ENCODE measurements at places on chromosomes 1 and 21. TPM values are rescaled to one million over a fixed set of nuclear protein-coding genes. Genes with fewer than 3 reads are reported as not detected.

DNA sequence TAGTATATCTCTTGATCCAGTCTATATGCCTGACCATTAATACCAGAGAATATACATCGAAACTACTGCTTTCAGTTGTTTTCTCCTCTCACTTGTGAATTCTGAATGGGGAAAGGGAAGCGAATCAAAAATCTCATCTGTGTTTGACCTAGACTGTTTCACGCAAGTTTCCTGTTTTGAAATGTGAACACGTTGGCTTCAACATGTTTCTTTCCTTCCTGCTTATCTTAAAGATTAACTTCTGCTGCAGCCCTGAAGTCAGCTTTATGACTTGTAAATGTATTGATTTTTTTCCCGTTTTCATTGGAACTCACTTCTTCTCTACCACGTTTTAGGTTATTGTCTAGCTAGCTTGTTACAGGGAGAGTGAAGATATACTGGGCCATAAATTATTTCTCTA, 49.9 kb downstream of the SNX27 start:
- peak; percentile 12 for DNase-seq

DNA sequence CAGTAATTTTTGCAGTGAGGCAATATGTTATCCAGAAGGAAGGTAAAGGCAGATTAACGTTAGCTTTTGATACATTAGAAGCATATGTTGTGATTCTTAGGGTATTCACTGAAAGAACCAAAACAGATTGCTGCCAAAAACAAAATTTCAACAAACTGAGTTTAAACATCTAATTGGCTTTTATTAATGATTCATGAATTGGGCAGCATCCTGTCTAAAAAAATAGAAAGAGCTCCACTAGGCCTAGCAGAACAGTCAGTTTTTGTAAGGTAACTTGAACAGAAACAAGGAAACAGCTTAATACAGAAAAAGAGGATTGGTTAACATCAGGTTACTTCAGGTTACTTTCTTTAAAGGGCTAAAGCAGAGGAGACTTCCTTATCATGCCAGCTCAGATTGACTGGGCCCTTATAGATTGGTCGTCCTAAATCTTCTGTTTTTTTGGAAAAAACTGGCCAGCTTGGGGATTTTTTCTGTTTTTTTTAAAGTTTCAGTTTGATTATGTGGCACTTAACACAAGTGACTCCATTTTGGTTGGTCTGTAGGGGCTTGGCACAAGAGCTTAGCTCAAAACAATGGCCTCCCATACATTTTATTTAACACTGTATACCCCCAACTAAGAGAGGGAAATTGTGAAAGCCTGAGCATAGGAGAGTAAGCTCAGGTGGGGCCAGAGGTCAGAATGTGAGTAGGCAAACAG, 36.8 kb upstream of the GALNT2 start:
- no peak for DNase-seq

- no peak for DNase-seq
Observed at GRCh38 chr1:87867626-87868025, 538.9 kb downstream of the LMO4 start.

DNA sequence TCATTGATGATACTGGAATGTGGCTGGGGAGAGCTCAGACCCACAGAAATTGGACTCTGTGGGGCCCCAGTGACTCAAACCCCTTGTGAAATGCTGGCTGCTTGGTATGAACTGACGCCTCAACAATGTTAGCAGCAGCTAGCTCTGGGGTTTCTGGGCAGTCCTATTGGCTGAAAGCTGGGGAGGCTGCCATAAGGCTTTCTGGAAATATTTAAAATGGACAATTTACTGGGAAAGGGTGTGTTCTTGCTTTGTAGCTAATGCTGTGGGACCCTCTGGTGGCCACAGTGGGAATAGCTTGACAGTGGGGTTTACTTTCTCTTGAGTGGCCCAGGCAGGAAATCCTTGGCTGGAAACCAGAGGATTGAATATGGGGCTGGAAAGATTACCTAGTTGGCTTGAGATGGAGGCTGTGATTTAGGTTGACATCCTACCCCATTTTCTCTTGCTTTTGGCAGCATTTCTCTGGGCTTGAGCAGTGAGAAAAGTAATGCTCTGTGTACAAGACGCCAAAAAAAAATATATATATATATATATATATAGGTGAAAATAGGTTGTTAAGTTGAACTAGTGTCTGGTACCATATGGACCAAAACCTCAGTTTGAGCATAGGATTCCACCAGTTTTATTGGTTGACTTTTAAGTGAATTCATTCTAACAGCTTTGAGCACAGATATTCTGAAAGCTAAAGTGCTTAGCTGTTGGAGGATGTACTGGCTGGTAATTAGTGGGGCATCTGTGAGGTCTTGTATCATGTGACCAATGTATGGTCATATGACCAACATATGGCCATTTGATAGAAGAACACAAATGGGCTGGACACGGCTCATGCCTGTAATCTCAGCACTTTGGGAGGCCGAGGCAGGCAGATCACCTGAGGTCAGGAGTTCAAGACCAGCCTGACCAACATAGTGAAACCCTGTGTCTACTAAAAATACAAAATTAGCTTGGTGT, 8.2 kb upstream of the S100A10 start:
- DNase-seq = peak; percentile 92

GRCh38 chr1:204652497-204652896, 33.0 kb downstream of the LRRN2 start:
- DNase-seq = no peak

DNA sequence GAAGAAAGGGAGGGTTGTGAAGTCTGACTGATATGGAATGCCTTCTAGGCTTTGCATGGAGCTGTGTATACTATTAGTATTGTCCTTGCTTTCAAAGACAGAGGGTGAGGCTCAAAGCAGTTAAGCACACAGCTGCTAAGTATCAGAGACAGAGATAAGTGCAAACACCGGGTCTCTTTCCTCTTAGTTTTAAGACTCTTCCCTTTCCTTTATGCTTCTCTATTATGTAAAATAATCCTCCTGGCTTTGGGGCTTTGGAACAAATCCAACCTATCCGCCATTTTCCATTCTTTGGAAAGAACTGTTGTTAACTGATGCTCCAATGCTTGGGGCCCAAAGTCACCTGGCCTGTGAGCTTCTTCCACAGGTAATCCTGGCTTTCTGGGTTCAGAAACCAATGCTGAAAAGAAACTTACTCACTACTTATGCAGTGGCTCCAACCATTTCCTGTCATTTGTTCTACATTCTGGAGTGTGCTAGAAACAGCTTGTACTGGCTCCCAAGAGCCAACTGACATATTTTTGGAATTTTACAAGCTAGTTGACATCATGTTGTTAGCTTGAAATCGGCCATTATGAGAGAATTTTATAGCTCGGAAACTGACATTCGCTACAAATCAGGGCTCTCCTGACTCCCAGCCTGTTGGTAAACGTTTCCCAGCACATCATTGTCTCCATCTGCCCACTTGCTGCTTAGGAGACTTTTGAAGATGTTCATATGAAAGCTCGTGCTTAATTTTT, 67.5 kb downstream of the DNTTIP2 start:
- DNase-seq = peak; percentile 83

DNA sequence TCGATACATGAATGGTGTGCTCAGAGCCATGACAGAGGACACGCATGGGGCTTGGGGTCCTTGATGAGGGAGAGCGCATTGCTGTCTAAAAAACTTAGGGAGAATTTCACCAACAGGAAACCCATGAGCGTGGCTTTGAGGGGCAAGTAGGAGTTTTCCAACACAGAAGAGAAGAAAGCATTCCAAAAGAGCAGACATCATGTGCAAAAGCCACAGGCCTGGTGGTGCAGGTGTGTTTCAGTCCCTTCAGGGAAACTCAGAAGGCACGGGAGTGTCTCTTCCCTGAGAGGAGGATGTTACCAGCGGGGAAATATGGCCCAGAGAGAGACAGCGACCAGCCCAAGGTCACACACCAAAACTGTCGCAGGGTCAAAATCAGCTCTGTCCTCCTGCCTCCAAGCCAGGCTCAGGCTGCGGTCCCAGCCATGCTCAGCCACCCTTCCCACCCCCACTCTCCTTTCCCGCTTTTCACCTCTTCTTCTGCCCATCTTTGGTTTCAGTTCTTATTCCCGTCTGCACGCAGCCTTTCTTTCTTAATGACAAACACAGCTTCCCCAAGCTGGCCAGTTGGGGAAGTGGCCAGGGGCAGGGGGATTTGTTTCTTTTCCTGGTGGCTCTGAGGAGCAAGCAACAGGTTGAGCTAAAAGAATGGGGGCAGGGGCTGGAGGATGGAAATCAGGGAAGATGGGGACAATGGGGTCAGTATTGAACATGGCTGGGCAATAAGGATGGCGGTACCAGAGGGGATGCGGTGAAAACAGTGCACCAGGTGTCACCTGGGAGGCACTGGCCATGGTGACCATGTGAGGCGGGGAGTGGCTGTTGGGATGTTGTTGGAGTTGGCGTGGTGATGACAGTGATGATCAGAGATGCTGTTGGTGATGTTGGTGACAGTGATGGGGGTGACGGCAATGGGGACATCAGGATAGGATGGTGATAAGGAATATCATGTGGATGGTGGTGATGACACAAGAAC, 10.3 kb downstream of the LAPTM5 start:
- DNase-seq = no peak

DNA sequence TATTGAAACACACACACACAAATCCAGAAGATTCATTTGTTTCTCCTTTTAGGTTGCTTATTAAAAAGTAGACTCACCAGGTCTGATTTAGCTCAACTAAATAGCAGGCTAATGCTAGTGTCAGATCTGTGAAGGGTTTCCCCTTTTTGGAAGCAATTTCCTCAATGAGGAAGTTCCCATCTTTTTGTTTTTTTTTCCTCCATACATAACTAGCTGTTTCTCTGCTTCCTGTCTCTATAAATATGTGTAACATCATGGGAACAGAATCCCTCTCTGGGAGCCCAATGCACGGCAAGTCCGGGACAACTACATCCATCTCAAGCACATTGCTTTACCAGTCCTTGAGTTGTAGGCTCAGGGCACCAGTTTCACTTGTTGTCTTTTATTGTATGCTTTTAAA, 1421.1 kb downstream of the PLA2G4A start:
- DNase-seq = no peak

DNA sequence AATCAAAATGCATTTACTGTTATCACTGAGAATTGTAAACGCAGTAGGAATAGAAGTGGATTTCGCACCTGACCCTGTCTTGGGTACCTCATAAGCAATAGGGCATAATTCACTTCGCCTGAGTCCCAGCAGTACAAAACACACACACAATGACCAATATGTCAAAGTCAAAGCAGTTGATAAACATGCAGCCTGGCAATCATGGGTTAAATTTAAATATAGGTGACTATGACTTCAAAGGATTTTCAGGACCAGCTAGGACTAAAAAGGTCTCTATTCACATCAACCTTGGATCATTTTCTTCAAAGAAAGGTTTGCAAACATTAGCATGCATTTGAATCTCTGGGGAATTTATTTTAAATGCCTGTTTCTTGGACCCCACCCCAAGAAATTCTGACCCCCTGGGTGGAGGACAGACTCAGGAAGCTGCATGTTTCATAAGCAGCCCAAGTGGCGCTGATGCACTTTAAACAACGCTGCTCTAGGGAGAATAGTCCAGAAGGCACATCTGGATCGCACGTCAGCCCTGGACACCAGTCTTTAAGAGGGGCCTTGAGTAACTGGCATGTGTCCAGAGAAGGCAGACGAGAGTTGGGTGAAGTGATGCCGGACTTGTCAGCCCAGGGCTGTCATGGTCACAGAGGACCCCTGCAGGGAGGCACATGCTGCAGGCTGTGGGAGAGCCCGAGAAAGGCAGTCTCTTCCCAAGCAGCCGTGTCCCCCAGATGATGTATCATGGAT, 55.7 kb upstream of the EFHD2 start:
- peak; percentile 30 for DNase-seq

DNA sequence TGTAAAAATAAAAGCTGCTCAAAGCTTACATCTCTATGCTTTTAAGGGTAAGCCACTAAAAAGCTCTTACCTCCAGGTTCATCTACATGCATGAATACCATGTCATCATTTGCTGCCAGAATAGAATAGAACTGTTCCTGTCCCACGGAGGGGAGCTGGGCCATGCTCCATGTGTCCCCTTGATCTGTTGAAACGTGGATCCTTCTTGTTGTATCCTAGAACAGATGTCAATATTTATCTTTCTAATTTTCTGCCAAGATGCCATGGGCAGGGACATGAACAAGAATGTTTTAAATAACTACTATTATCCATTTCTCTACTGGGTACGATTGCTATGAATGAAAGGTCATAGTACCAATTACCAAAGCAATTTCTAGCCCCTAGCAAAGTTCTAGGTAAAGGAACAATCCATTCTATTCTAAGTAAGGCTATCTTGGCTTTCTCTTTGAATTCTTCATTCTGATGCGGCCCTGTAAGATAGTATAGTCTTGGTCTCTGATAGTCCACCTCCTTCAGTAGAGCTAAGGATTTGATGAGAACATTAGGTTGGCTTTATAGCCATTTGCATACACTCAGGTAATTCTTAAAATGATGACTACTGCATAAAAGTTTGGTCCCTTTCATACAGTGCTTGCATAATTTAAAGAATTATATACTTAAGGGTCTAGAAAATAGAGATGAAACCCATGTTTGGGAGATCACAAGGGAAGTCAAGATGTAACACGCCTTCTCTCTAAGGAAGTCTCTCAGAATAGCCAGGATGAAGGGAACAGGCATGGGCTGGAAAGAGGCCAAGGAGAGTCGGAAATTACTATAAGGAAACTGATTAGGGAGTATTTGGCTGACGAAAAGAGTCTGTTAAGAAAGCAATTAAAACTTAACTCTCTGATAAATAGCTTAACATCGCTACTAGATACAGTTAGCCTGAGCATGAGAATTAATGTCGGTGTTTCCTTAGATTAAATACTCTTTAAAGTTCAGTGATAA, 35.4 kb upstream of the MYBPHL start:
- DNase-seq = peak; percentile 46

- DNase-seq = peak; percentile 77
Observed at GRCh38 chr1:184691719-184692324, 62.8 kb downstream of the EDEM3 start.

The GBP7 gene
- total RNA-seq = not detected

The RUNX3 gene
- total RNA-seq = 9.0 TPM

The PDC gene
- total RNA-seq = not detected

The MXRA8 gene
- 68.9 TPM for total RNA-seq

The PTGS2 gene
- 18.3 TPM for total RNA-seq

The SPATA45 gene
- total RNA-seq = not detected
